EH (cell line): ENCODE measurements at places on chromosomes 5 and 9.

- peak; percentile 59 for DNase-seq
Observed at GRCh38 chr9:129451089-129451656, 169.7 kb downstream of the C9orf50 start.

DNA sequence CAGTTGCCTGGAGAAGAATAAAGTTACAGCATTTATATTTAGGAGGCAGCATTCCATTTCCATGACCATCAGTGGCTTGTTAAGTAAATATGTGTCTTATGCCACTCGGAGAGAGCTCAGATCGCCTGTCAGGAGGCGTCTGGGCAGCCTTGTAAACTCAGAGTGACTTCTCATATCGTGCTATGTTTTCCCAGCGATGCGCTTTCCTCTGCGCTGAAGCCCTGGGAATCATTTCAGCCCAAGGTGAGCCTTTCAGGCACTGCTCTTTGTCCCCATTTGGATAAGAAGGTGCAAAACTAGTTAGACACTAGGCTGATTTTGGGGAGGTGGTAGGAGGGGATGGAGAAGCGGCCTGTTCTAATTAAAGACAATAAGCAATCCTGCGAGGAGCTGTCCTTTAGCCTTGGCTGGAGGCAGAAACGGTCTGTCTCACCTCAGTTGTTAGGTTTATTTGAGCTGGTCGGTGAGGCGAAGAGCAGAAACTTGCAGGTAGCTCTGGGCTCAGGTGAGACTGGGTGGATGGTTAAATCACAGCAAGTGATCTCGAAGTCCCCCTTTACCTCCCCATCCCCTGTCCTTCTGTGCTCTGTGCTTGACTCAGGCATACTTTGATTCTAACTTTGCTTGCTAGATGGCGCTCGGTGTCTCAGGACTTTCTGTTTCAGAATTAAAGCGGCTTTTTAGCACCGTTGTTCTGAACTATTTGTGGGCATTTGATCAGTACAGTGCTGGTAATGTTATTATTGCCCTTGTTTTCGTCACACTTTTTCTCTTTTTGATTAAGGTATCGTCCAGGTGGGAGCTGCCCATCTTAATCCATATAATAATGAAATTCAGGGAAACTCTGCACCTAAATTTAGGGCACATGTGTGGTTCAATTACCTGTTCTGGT lies 24.6 kb downstream of the NR2F1 start:
- peak; percentile 86 for DNase-seq

- peak; percentile 49 for DNase-seq
Observed at GRCh38 chr5:9927521-9927997, 297.4 kb upstream of the TAS2R1 start.

DNA sequence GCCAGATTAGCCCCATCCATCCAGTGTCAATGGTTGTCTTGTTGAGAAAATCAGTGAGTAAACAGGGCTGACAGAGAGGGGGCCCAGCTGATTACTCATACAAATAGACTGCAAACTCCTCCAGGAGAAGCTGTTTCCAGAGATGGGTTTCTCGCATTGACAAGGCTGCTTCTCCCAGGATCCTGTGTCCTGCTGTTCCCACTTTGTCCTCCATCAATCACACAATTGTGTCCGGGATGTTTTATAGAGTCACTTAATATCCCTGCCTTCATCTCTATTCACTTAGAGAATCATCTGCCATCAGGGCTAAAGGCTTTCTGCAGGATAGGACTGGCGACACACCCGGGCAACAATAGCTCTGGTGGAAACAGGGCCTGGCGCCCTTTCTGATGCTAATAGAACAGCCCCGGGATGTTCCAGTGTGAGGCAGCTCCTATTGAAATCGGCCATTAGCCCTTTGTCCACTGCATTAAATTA lies 71.7 kb upstream of the TBCA start:
- no peak for DNase-seq

- DNase-seq, result peak; percentile 72
Observed at GRCh38 chr9:92808726-92809451, 44.3 kb upstream of the BICD2 start.

DNA sequence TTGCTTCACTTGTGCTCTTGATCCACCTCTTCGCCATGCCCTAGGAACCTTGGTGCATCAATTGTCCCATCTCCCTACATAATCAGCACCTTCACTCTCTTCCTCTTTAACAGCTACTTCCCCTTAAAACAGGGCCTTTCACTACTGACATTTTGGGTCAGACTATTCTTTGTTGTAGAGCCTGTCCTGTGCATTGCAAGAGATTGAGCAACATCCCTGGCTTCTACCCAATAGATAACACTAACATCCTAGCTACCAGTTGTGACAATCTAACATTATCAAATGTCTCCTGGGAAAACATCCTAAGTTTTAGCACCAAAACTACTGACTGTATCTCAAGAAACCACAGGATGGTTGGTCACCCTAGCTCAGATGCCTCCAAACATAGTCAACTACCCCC lies 854.3 kb upstream of the DMAC1 start:
- DNase-seq, result no peak

GRCh38 chr5:147961208-147961749 lies 54.9 kb upstream of the C5orf46 start:
- no peak for DNase-seq
